Naive thymus-derived CD8-positive, alpha-beta T cell (primary cell): ENCODE measurements at places on chromosomes 3 and 15. TPM values are rescaled to one million over a fixed set of nuclear protein-coding genes. Genes with fewer than 3 reads are reported as not detected.

DNA sequence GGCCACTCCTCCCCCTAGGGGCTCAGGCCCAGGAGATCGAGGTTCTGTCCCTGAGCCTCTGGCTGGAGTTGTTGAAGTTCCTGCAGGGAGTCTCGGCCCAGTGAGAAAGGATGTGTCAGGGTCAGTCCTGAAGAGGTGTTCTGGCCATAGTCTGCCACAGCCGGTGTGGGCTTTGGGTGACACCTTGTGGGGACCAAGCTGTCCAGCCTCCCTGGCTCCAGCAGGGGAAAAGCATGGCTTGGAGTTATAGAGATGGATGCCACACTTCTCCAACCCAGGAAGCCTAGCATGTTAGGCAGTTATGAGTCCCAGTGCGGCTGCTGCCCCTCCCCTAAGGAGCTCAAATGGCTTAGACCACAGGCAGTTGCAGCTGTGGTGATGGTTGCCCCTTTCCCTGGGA is 945.6 kb upstream of the GBE1 start:
- DNase-seq, result no peak

DNA sequence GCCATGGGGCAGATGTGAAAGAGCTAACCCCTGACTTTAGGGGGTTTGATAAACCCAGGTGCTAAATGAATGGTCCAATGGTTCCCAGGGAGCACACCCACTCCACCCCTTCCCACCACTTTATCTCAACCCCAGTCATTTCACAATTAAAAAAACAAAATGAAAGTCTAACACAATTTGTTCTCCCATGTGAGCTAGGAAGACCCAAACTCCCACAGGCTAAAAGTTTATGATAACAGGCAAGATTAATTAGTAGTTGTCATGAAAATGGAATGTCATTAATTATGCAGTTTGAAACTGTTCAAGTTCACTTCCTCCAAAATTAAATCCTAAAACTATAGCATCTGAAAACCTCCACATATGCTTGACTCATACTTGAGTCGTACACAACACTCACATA is 63.3 kb upstream of the TPM1 start:
- no peak for DNase-seq

GRCh38 chr15:60399931-60400330 is 2.1 kb upstream of the ANXA2 start:
- DNase-seq, result no peak

Gene DNAJA4
- total RNA-seq, result 51.4 TPM

DNA sequence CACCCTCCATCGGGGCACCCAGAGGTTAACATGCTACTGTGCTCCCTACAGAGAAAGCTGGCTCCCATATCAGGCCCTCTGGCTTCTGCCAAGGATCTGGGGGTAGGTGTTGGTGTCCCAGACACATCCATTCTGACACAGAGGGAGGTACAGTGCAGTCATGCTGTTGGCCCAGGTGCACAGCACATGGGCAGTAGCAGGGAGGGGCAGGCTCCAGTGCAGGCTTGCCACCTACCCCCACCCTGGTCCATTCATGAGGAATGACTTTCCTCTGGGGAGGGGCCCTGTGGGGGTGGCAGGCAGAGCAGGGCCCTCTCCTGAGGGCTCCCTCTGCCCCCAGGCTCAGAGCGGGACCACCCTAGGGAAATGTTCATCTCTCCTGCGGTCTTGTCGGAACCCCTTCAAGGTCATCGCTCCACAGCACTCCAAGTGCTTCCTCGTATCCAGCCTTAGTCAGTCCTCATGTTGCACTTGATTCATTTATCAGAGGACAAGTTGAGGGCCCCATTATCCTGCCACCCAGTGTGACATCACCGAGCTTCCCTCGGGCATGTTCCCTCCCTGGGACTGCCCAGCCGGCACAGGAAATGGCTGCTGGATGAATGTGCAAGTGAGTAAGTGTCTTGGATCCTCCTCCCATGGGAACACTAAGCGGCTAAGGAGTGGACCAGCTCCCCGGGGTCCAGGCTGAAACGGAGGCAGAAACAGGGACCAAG is 10.0 kb downstream of the DUSP7 start:
- DNase-seq, result no peak

GRCh38 chr15:92011611-92012367 is 158.3 kb downstream of the SLCO3A1 start:
- no peak for DNase-seq

Gene SERPINI2
- total RNA-seq, result not detected

GRCh38 chr15:35126236-35126635 is 41.1 kb upstream of the NANOGP8 start:
- no peak for DNase-seq

Gene SHC4
- total RNA-seq, result not detected

DNA sequence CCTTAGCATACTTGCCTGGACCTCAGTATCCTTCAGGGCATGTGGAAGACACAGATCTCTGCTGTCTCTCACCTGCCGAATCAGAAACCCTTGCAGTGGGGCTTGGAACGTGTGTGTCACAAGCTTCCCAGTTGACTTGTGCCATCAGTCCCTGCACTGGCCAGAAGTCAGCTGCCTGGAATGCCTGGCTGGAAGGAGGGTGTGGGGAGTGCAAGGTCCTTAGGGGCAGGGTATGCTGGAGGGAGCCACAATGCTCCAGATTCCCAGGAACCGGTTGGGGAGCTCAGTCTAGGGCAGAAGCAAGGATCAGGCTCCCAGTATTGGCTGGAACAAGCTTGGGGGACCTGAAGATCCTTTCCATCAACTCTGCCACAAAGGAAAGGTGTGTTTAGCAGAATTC is 27.1 kb downstream of the SPSB4 start:
- DNase-seq, result no peak

DNA sequence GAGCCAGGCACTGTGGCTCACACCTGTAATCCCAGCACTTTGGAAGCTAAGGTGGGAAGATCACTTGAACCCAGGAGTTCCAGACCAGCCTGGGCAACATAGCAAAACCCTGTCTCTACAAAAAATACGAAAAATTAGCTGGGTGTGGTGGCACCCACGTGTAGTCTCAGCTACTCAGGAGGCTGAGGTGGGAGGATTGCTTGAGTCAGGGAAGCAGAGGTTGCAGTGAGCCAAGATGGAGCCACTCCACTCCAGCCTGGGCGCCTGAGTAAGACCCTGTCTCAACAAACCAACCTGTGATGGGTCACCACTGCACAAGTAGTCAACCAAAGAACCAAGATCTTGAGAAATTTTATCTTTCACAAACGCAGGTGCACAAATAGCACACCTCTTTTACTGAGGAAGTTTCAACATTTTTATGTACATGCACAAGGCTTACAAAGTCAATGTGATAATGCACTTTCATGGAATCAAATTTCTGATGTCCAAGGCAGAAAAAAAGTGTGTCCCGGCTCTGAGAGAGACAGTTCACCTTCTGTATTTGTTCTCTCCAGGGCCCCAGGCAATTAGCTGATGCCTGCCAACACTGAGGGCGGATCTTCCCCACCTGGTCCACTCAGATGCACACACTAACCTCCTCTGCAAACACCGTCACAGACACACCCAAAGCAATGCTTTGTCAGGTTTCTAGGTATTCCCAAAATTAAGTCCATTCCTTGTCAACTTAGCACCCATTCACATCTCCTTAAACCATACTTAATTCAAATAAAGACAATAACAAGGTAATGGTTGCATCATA is 12.4 kb downstream of the ACAA1 start:
- no peak for DNase-seq

Gene POTEB3
- total RNA-seq, result not detected

Gene SEMA5B
- total RNA-seq, result 0.47 TPM

Gene CHRD
- total RNA-seq, result not detected

Gene SCG3
- not detected for total RNA-seq
